ENCODE measurements at places on chromosomes 1 and 21. TPM values are rescaled to one million over a fixed set of nuclear protein-coding genes. Genes with fewer than 3 reads are reported as not detected.

DNA sequence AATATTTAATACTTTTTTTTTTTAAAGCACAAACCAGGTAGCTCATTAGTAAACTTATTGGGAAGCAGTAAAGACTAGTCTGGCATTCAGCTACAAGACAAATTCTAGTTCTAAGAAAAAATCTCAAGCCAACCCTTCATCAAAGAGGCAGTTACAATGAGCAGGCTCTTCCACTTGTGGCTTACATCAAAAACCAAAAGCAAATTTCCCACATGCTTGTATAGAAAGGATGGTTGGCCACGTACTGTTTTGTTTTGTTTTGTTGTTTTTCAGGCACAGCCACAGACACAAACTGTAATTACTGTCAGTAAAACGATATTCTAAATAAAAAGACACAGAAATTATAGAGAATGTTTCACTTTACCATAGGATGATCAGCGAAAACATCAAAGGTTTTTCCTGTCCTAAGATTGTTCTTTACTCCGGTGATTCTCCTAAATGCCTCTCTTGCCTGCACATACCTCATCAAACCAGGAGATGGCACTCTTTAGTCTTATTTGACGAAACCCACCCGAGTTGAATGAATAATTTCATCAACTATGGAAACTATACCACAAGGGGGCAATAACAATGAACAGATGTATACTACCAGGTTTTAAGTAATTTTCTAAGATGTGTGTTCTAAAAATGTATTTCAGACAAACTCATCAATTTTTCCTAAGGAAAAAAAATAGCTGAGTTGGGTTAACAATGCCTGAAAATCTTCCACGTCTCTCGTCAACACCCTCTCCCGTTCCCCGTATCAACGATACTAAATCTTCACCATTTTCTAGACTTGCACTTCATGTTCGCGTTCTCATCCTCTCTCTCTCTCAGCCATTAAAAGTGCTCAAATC, 26.9 kb downstream of the RPL5 start:
- DNase-seq = peak; percentile 87

The ELAPOR1 gene
- 30.6 TPM for total RNA-seq

The PTGFR gene
- total RNA-seq = 0.49 TPM

The FMOD gene
- total RNA-seq = 26.6 TPM

GRCh38 chr1:20446796-20447195, 39.2 kb downstream of the CAMK2N1 start:
- no peak for DNase-seq

The ARHGAP30 gene
- 3.8 TPM for total RNA-seq

The LCE1A gene
- total RNA-seq = not detected

GRCh38 chr1:150973258-150973835, 1.3 kb downstream of the CERS2 start:
- peak; percentile 49 for DNase-seq

DNA sequence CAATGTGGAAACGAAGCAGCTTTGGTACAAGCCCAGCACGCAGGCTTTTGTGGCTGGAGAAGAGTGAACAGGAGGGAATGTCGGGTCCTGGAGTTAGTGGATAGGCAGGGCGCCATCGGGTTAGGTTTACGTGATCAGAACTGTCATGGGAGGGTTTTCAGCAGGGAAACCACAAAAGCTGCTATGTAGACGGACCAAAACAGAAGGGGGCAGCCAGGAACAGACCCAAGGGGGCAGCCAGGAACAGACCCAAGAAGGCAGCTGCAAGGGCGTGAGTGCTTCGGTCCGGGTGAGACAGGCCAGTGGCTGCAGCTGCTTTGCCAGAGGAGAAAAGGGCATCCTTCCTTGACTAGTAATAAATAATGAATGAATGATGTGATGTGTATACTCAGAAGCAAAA, 77.5 kb upstream of the KIF1B start:
- DNase-seq = no peak

The NHLH2 gene
- total RNA-seq = not detected

GRCh38 chr1:15975358-15975804, 520 bp downstream of the ZBTB17 start:
- DNase-seq = peak; percentile 75

DNA sequence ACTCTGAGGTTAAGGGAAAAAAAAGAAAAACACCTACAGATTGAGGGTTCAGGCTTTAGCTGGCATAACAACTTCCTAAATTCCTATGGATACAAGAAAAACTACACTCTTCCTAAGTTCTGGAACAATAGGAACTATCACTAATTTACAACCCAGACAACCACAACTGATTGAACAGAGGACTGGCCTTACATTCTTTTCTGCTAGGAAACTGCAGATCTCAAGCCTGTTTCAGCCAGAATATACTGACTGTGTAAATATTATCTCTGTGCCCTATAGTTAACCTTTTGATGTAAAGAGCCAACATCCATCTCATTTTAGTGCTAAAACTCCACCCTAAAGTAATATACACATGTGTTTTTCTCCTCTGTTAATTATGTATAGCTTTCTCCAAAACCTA, 1186.5 kb upstream of the TMPRSS15 start:
- DNase-seq = no peak

DNA sequence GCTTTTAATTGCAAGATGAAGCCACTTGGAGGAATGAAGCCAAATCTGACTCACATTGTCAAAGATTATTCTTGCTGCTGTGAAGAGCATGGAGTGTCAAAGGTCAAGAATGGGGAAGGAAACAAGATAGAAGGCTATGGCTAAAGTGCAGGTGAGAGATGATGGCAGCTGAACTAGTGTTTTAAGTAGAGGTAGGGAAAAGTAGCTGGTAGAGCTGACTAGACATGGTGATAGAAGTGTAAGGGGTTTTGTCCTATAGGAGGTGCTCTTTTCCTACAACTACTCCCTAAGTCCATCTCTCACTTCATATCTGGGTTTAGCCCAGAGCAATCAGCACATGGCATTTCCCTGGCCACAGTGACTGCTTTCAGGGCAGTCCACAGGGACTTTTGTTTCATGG, 11.8 kb downstream of the UBE2T start:
- no peak for DNase-seq

The AUNIP gene
- total RNA-seq = 0.35 TPM

The RXRG gene
- 0.29 TPM for total RNA-seq

DNA sequence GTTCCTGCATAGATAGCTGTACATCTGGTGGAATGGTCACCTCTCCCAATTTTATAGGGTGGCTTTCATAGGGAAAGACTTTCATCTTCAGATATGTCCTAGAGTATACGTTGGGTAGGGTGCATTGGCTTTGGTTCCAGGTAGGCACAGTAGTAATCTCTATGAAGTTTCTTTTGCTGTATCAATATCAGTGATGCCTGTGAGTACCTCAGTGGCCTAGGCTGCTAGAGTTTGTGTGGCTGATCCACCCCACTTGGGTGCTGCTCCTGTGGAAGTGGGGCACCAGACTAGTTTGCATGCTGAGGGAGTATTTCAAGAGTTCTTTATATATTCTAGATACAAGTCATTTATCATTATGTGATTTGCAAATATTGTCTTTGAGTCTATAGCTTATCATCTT, 370.5 kb upstream of the VAMP3 start:
- DNase-seq = no peak

GRCh38 chr1:192807211-192808162, 1.4 kb upstream of the RGS2 start:
- DNase-seq = peak; percentile 14

- DNase-seq = peak; percentile 47
These were observed 33.9 kb downstream of the ABCG1 start for GRCh38 chr21:42252778-42253340.

DNA sequence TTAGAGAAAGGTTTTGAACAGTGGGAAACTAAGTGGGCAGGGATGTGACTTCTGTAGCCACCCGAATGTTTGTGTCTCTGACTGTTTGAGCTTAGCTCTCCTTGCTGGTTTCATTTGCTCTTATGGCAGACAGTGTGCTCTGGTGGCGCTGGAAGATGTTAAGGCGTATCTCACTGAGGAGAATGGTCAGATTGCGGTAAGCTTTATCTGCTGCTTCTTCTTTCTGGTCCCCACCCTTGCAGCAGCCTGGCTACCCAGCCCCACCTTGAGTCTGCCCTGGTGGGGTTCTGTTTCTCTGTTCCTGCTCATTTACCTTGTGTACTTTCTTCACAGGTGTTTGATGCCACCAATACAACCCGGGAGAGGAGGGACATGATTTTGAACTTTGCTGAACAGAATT, 9.9 kb downstream of the PFKFB2 start:
- DNase-seq = no peak

DNA sequence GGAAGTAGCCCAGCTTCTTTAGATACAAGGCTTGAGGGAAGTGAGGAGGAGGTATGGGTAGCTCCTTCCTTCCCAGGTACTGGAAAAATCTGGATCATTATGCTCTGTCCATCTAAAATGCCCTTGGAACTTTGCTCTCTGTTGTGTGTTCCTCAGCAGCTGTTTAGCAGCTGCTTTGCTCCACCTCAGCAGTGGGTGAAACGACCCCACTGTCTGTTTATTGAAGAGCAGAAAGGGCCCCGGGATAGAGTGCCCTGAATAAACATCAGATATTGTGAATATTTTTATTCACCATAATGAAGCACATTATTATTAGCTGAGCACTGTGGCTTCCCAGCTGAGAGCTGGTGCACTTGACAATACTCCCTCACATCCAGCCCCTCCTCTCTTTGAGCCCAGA, 237.9 kb downstream of the PBX1 start:
- no peak for DNase-seq

- no peak for DNase-seq
These were observed 66.3 kb upstream of the EDEM3 start for GRCh38 chr1:184820956-184821355.
